Activated CD4-positive, alpha-beta T cell treated with anti-CD3 and anti-CD28 coated beads, Interleukin-2, Interleukin-6, amounts not matched to agents 100 ng/mL and 50 ng/mL, durations not matched to agents 16 hours and 8 hours (primary cell): ENCODE measurements at places on chromosomes 6 and 20.

- DNase-seq = peak; percentile 77
Measured at GRCh38 chr6:53361549-53362031, 12.8 kb upstream of the ELOVL5 start.

DNA sequence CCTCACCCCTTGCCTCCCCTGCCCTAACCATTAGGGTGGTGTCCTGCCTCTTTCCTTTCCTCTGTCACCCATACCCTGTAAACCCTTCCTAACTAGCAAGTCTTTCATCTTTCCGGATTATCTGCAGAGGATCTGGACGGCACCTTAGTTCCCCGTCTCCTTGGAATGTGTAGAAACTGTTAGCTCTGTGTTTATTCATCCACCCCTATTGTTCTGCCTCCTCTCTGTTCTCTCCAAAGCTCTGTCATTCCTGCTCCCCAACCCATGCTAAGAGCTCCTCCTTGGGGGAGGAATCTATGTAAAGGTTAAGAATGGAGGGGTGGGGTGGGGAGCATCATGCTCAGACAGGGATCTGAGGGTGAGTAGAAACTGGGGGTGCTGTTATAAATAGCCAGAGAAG is 39.4 kb upstream of the KCNK5 start:
- no peak for DNase-seq

GRCh38 chr6:136672144-136672543 is 120.1 kb downstream of the MAP3K5 start:
- no peak for DNase-seq

DNA sequence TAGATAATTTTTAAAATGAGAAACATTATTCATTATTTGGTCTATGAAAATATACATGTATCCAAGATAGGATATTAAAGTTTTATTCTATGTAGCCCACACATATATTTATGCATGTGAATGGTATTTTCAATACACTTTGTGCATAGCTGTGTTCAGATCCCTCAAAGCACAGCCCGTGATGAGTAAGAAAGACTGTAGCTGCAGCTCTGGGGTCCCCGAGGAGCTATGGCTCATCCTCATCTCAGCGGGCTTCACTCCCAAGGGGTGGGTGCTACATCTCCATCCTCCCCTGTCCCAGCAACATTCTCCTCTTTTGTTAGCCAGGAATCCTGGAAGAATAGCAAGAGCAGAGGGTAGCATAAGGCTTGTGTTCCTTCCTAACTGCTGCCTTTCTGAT is 130.8 kb downstream of the SAMD5 start:
- no peak for DNase-seq

DNA sequence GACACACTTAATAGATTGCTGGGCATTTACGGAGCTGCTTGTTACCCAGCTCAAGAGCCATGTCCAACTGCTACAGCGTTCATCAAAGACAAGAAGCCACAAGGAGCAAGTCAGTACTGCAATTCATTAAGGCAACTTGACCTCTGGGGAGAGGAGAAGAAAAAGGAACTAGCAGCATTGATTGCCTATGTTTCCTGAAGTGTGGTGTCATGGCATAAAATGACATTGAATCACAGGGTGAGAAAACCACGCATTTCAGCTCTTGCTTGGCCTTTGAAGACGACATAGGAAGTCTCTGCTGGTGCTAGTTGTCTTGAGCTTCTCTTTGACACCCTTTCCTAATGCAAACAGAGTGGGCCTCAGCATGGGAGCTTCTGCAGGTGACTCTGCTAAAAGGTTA is 139.1 kb downstream of the CDH26 start:
- no peak for DNase-seq

DNA sequence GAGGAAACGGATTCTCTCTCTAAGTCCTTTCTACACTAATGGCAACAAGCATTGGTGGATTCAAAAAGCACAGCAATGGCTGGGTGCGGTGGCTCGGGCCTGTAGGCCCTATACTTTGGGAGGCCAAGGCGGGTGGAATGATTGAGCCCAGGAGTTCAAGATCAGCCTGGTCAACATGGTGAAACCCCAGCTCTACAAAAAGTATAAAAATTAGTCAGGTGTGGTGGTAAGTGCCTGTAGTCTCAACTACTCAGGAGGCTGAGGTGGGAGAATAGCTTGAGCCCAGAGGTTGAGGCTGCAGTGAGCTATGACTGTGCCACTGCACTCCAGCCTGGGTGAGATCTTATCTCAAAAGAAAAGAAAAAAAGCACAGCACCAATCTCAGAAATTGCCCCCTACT is 19.3 kb downstream of the PAQR8 start:
- peak; percentile 61 for DNase-seq

- peak; percentile 17 for DNase-seq
Measured at GRCh38 chr20:35991142-35991771, 22.9 kb downstream of the CNBD2 start.

- no peak for DNase-seq
Measured at GRCh38 chr20:46204594-46205186, 86.6 kb downstream of the CD40 start.

GRCh38 chr6:16450285-16450684 is 211.9 kb downstream of the GMPR start:
- DNase-seq = no peak

DNA sequence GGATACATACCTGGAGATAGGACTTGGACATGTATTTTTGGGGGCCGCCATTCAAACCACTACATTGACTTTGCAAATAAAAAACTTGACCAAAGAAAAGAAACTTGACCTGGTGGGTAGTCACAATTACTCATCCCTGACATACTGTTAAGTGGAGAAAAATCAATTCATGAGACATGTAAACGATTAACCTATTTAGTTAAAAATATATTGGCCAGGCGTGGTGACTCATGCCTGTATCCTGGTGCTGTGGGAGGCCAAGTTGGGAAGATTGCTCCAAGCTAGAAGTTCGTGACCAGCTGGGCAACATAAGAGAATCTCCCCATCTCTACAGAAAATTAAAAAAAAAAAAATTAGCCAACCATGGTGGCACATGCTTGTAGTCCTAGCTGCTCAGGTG is 2.5 kb upstream of the SRSF12 start:
- no peak for DNase-seq

GRCh38 chr6:36545767-36546307 is 1.4 kb downstream of the STK38 start:
- peak; percentile 7 for DNase-seq

DNA sequence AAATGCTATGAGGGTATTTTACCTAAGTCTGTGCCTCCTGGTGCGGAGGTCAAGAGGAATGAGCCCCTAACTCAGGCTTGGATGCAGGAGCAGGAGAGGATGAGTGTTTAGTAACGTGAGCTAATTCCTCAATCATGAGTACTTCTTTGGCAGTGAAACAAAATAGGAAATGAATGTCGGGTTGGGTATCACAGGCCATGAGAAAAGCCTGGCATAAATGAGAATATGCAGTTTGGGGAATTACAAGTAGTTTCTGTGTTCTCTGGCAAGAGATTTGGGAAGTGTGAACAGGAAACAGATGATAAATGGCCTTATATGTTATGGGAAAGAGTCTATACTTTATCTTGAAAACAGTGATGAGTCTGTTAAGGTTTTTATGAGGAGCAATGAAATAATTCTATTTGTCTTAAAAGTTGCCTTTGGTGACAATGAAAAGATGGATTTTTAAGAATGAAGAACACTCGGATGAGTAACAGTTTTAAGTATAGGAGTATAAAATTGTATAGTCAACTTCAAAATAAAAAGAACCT is 59.0 kb upstream of the RNF146 start:
- DNase-seq = no peak
